RPMI8226 (cell line): ENCODE measurements at places on chromosomes 7 and 10.

- DNase-seq, result no peak
These were observed 79.9 kb downstream of the HYCC1 start for GRCh38 chr7:22934023-22934422.

- no peak for DNase-seq
These were observed 60.8 kb upstream of the DOCK1 start for GRCh38 chr10:126844406-126844805.

- no peak for DNase-seq
These were observed 1209.8 kb upstream of the CELF2 start for GRCh38 chr10:9807846-9808245.

GRCh38 chr10:49666054-49666615 is 13.3 kb upstream of the C10orf53 start:
- no peak for DNase-seq

DNA sequence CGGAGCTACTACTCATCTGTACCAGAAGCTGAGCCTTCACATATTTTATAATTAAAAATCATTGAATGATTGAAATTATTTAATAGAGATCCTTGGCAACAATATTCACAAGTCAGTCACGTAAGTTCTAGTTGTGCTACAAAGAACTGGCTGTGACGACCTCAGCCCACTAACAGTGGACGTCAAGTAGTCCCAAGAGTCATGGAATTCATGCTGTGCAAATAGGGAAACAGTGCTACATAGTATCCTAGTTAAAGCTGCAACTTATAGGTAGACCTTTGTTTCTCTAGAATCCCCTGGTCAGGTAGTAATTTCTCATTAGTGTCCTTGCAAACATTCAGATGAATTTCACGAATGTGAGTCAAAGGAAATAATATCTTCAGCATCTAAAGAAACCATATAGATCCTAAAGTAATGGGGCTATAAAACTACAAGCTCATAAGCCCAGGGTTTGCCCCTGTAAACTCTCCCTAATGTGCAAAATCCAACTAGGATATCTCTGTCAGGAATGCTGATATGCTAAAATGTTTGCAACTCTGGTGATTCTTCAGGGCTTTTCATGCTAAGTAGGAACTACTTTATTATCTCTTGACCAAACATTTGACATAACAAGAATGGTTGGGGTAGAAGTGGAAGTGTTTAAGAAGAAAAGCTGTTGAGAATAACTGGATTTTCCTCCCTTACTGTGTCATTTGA is 31.2 kb downstream of the CFAP69 start:
- DNase-seq, result no peak

- DNase-seq, result no peak
These were observed 54.5 kb upstream of the PFKFB3 start for GRCh38 chr10:6148251-6148701.

DNA sequence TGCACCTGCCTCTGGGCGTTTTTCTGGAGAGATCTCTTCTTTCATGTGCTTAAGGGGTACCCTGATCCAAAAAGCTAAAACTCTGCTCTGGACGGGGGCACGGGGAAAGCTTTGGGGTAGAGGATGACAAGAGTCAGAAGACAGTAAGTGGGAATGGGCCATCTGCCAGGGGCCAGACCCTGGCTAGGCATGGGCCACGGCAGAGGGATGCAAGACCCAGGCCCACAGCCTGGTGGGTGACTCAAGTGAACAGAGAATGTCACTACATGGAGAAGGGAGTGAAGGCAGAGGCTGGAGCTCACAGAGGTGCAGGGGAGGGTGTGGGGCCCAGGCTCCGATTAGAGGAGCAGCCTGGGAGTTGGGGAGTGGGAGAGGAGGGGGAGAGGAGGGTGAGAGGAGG is 15.3 kb downstream of the FLNC start:
- no peak for DNase-seq

DNA sequence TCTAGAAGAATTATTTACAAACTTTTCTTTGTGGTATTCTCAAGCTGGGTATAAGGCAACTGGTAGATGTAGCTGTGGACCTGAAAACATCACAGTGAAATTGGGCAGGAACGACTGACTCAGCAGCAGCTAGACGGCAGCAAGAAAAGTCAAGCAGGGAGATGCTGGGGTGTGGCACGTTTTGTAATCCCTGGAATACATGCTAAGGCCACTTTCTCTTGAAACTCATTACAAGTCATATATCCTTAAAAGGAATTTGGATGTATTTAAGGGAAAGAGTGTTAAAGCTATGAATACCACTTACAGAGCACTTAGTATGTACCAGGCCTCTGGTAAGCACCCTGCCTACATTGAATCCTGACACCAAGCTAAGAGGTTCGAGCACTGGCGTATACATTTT is 17.4 kb downstream of the BEND7 start:
- DNase-seq, result no peak

GRCh38 chr7:1131471-1132265 is 28.3 kb downstream of the ZFAND2A start:
- no peak for DNase-seq

DNA sequence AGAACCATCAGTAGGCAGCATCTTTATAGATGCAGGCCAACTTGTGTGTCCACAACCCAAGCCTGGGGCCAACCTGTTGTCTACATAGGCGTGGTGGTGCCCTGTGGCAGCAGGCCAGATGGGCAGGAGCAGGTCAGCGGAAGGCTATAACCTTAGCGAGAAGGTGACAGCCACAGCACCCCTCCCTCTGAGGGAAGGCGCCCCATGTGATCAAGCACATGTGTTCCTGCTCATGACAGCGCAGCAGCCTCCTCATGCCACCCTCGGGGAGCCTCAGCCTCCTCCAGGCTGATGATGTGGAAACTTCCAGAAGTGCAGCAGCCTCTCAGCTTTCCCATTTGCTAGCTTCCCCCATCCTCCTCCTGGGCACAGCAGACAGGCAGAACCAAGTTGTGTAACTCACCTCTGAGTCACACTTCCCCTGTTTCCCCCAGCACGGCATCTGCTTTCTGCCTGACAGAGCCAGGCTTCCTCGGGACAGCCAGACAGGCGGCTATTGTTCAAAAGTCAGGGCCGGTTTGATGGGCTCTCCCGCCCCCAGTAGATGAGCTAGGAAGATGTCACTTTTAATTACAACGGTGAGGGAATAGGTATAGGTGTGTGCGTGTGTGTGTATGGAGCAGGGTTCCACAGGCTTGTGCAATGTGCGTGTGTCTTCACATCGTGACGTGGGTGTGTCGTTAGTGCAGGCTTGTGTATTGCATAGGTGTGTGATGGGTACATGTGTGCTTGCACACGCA is 312.0 kb upstream of the ZMIZ1 start:
- DNase-seq, result no peak
